ENCODE measurements at places on chromosomes 1 and 21. TPM values are rescaled to one million over a fixed set of nuclear protein-coding genes. Genes with fewer than 3 reads are reported as not detected.

DNA sequence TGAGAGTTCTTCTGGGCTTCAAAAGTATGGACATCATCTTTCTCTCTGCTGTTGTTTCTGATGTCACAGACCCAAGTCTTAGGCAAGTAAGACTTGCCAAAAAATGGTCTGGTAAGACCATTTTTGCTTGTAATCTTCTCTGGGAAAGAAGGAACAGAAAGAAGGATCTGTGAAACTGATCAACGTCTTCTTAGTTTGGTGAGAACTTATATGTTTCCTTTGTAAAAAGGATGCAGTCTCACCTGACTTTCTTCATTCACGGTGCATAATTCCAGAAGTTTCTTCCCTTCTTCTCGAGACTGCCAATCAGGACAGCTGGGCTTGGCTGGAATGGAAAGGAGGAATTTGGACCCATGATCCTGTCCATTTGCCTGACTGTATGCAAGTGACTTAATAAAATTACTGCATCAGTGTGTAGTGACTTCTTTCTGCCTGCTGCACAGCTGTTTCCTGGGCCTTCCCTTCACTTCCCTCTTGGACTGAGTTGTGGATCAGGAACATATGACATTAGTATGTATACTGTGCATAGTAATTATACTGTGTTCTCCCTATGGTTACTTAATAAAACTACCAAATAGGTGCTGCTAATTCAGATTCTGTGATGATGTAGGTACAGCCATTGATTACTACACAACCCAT lies 7.6 kb upstream of the DENND1B start:
- DNase-seq: no peak

DNA sequence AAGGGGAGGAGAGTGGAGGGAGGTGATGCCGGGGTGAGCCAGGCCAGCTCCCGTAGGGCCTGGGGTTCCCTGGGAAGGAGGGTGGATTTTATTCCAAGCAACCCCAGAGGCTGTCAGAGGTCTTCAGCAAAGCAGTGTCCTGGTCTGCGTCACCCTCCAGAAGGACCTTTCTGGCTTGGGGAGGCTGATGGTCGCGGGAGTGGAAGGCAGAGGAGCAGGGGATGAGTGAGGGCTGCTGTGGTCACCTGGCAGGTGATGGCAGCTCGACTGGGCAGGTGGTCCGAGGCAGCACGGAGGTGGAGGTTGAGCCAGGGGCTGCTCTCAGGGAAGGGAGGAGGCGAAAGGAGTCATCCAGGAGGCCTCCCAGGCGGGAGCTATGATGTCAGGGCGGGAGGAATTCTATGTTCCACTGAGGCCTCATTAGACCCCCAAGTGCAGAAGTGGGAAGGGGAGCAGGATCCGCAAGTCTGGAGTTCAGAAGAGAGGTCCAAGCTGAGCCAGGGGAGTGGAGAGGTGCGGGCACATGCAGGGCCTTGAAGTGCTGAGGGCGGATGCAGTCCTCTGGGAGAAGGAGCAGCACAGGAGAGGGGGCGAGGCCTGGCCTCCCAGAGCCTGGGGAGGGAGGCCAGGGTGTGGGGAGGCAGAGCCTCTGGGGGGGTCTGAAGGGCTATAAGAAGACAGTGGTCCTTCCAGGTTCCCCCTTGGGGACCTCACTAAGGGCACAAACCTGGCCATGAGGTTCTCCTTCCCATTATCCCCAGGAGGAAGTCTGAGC lies 33.3 kb downstream of the BMP8A start:
- DNase-seq: no peak

- no peak for DNase-seq
These were observed 363.6 kb downstream of the PLPP3 start for GRCh38 chr1:56215771-56216170.

Gene FAM72D
- not detected for total RNA-seq

All from right lobe of liver (tissue), 6 donors.